ENCODE measurements at places on chromosomes 5 and 9.

GRCh38 chr9:22210262-22210661 lies 201.2 kb upstream of the CDKN2B start:
- no peak for DNase-seq

GRCh38 chr5:74798977-74799911 lies 32.2 kb downstream of the NSA2 start:
- peak; percentile 8 for DNase-seq

DNA sequence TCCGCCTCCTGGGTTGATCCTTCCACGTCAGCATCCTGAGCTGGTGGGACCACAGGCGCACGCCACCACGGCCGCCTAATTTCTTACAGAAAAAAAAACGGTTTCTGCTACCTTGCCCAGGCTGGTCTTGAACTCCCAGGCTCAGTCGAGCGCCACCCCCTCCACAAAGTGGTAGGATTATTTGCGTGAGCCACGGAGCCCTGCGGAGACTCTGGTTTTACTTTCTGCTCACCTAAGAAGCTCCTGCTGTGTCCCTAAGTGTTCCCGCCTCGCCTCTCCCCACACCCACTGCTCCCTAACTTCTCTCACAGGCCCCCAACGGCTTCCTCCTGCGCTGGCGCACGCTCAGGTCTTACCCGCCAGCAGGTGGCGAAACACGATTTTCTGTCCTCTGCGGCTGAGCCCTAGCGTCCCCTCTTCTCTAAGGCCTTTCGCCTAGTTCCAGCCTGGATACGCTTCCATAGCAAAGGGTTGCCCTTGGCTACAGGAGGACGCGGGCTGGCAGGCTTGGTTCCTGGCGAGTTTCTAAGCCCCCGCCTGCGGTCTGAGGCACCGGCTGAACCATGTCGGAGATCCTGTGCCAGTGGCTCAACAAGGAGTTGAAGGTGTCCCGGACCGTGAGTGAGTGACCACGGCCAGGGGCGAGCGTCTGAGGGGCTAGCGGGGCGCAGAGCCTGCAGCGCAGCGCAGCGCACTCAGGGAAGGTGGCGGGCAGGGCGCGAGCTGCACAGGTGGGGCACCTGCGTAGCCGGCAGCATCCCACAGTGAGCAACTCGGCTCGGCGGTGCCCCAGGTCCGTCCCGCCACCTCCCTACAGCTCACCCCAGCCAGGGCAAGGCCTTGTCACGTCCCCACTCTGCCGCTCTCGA lies at the start of gene SPEF2:
SPEF2 (plus strand) TSS at position 429 of the 869 bp plus-strand sequence; CDS start at position 564, 135 bp downstream.
- peak; percentile 97 for DNase-seq

DNA sequence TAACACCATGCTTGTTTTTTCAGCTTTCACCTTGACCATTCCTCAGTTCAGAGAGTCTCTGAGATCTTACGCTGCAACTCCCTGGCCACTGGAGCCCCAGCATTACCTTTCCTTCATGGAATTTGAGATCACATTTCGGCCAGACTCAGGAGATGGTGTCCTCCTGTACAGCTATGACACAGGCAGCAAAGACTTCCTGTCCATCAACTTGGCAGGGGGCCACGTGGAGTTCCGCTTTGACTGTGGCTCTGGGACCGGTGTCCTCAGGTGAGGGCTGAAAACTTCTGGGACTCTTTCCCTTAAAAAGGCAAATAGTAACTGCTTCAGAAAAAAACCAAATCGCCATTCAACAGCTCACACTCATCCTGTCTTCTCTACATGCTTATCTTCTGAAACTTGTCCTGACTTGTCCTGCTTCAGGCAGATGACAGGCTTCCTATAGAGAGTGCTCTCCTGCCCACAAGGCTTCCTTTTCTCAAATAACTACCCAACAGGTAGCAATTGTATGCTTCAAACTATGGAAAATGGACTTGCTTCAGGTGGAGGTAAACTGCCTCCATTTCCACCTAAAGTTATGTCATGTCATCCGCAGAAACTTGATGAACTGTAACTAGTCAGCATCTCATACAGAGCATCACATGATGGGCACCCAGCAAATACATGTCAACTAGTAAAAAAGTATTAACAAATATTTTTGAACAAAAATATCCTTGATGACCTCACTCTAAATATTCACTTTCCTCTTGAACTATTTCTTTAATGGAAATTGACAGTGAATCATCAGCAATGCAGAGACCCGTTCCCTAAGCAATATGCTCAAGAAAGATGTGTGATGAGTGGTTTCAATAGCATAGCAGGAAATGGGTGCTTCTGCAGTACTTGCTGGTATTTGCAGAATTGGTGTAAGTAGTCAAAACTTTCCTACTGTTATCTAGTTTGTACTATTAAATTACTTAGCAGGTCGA lies 129.2 kb downstream of the LIFR start:
- DNase-seq = no peak

- no peak for DNase-seq
Measured at GRCh38 chr5:94403483-94403882, 214.9 kb downstream of the KIAA0825 start.

Data from kidney (tissue), 22 donors.